ENCODE measurements at places on chromosomes 5 and 9.

GRCh38 chr5:51159164-51159563 lies 224.1 kb upstream of the ISL1 start:
- DNase-seq, result no peak

DNA sequence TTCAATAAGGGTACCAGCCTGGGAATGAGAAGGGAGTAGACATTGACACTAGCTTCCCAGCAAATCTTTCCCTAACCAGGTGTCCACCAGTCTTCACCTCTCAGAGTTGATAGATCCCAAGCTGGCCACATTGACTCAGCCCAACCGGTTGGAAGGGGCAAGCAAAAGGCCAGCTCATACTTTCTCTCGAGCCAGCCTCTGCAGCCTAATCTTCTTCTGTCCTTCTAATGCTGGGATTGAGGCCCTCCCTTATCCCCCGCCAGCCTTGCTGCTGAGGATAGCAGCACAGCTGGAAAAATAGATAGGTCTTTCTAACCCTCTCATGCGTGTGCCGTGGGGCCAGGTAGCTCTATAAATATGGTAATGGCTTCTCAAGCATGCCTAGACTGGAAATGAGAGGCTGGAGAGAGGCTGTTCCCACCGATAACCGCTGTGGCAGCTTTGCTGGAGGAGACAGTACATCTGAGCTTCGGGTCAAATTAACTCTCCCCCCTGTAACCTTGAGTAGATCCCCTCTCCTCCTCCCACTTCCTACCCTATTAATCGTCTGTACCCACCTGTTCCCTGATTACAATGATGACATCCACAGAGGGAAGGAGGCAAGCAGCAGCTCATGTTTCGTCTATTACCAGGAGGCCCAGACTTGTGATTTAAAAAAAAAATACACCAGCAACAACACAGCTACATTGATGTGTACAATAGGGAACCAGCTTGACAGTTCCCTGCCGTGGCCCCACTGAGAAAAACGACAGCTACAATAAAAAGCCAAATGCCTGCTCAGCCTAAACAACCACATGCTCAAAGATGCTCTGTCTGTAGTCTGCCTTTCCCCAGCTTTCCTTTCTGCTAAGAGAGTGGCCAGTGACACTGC lies 219.9 kb upstream of the BRINP1 start:
- DNase-seq, result no peak

GRCh38 chr5:2897276-2897961 lies 145.9 kb upstream of the IRX2 start:
- no peak for DNase-seq

- no peak for DNase-seq
These were observed 746.3 kb downstream of the CDH18 start for GRCh38 chr5:19241690-19242089.

GRCh38 chr5:135122797-135123196 lies 88.8 kb upstream of the PITX1 start:
- DNase-seq, result no peak

DNA sequence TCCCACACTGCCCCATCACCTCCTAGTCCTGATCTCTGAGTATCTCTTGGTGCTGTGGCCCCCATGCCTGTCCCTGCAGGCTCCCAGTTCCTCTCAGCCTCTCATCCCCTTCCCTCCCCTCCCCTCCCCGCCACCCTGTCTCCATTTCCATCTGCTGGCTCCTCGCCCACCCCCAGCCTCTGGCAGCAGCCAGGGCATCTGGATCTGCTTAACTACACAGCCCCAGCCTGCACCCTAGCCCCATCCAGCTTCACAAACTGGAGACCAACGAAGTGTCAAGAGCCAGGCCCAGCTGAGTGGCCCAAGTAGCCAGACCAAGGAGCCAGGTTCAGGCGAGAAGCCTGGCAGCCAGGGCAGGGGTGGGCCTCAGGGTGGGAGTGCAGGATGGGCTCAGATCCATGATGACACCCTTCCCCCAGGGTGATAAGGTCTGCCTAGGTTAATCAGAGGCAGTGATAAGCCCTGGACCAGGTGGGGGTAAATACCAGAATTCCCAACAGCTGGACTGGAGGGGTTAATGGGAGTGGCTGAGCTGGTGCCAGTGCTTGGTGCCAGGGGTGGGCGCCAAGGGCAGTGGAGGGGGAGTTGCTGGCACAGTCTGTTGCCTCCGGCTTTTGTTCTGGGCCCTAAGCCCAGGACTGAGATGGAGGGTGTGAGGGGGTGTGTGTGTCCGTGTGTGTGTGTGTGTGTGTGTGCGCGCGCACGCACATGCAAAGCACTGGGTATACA lies 2.5 kb downstream of the IL11RA start:
- no peak for DNase-seq

- DNase-seq, result no peak
These were observed 17.6 kb upstream of the MUSK start for GRCh38 chr9:110650991-110651411.

DNA sequence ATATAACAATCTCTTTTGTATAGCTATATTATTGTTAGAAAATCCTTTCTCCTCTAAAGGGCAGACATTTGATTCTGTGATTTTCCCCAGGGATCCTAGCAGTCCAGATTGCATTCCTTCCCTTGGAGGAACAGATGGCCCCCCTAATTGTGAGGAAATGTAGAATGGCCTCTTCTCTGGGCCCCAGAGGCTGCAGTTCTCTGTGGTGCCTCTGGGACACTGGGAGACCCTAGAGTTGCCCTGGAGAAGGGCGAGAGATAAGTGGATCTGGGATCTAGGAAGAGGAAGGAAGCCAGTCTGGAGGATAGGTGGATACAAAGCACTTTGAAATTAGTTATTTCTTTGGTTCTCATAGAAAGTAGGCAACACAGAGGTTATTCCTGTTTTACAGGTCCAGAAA lies 1.9 kb upstream of the HINT2 start:
- no peak for DNase-seq

- no peak for DNase-seq
These were observed 240.4 kb upstream of the ST8SIA4 start for GRCh38 chr5:101143526-101143925.

- DNase-seq, result no peak
These were observed 95.6 kb upstream of the ZNF608 start for GRCh38 chr5:124841829-124842712.

DNA sequence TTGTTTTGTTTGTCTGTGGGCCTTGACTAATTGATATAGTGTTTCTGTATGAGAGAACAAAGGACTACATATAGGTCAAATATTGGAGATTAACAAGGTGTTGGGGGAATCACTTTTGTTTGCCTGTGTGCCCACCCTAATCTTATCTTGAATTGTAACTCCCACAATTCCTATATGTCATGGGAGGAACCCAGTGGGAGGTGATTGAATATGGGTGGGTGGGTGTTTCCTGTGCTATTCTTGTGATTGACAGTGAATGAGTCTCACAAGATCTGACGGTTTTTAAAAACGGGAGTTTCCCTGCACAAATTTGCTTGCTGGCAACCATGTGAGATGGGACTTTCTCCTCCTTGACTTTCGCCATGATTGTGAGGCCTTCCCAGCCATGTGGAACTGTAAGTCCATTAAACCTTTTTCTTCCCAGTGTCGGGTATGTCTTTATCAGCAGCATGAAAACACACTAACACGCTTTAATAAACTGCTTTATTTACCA lies 64.9 kb upstream of the HSPB3 start:
- DNase-seq, result no peak

GRCh38 chr9:24832307-24832706 lies 286.6 kb upstream of the IZUMO3 start:
- no peak for DNase-seq

GRCh38 chr5:39863926-39864552 lies 439.3 kb upstream of the DAB2 start:
- DNase-seq, result no peak

DNA sequence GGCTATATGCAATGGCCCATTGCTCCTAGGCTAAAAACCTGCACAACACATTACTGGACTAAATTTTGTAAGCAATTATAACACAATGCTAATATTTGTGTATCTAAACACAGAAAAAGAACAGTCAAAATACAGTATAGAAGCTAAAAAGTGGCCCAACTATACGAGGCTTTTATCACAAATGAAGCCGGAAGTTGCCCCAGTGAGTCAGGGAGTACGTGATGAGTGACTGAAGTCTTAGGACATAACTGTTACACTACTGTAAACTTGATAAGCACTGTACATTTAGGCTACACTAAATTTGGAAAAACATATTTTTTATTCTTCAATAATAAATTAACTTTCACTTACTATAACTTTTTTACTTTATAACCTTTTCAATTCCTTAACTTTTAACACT lies 105.2 kb upstream of the PRR16 start:
- no peak for DNase-seq

- no peak for DNase-seq
These were observed 46.2 kb upstream of the FCN2 start for GRCh38 chr9:134834217-134834956.

- no peak for DNase-seq
These were observed 488.5 kb downstream of the NR2F1-AS1 start for GRCh38 chr5:93092349-93093105.

DNA sequence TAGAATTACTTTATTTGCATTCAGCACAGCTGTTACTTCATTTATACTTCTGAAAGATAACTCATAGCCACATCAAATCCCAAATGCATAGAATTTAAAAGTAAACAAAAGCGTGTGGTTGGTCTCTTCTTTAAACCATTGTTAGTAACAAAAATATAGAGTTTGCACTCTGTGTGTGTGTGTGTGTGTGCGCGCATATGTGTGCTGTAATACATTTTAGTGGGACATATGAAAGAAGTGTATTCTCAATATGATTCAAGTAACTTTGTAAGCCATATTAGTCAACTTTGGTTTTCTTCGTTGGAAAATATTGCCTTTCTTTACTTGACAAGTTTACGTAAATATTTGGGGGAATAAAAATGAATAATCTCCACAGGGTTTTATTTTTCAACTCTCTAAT lies 106.1 kb upstream of the PRRC1 start:
- no peak for DNase-seq

DNA sequence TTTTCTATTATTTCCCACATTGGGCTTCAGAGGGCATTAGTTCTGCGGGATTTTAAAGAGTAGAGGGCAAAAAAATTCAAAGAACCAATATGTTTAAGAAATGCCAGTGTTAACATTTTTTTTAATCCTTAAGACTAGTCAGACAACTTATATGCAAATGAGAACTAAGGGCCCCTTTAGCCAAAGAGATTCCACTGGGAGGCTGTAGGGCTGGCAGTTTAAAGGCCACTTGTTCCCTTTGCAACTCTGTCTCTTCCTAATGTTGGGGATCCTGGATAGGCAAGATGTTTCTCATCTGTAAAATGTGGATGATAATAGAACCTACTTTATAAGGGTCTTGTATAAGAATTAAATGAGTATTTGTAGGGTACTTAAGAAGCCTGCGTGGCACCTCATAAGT lies 1395.9 kb downstream of the PTPRD start:
- no peak for DNase-seq

DNA sequence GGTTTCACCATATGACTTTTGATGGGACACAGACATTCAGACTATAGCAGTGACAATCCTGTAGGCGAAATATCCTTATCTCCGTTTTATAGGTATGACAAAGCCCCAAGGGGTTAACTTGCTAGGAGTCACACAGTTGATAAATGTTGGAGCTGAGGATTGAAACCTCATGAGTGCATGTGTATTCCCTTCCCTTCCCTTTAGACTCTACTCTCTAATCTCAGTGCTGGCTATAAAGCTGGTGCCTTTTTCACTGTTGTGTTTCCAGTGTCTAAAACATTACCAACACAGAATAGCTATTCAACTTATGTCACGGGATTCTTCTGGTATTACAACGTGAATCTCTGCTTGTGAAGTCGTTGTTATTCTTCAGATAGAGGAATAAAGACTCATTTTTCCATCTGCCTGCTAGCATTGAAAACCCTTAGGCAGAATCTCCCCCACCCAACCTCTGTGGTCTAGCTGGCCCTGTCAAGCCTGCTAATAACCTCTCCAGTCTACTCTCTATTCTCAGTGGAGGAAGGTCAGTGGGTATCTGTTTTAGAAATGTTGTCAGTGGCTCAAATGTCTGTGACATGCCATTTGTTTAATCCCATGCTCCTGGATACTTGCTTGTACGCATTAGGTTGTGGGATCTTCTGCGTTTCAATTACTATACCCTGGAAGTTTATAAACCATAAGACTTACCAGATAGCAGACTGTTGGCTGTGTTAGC lies 121.2 kb downstream of the TLE4 start:
- no peak for DNase-seq

DNA sequence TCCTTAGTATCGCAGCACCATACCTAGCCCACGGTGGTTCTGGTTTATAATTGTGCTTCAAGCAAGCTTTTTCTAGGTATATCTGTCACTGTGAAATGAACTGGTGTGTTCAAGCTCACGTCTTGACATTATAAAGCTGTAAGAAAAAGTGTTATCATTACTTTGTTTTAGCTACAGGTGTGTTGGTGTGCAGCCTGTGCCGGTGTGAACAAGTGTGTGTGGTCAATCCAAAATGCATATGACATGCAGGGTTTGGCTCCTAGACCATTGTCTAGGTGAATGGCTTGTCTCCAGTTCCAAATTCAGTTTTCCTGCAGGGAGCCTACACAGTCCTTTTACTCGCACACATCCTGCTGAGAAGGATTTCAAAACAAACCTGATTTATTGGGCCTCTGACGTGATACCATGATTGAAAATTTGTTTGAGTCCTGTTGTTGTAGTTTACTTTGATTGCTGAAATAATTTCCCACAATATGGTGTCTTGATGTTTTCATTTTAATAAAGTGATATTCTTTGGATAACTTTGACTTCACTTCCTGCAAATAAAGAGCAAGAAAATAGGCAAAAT lies 3.7 kb downstream of the LSM11 start:
- DNase-seq, result no peak

GRCh38 chr5:104498281-104498680 lies 935.7 kb upstream of the NUDT12 start:
- DNase-seq, result no peak

- no peak for DNase-seq
These were observed 3.4 kb downstream of the FNBP1 start for GRCh38 chr9:130039528-130040147.

Measured in activated CD8-positive, alpha-beta memory T cell treated with anti-CD3 and anti-CD28 coated beads for 1 hour (primary cell).